Activated T-helper 17 cell treated with anti-CD3 and anti-CD28 coated beads, Interleukin-2, amount 50 U/mL, for 72 hours (primary cell): ENCODE measurements at places on chromosomes 6 and 20.
A peak's percentile ranks its signal among the peaks of the same experiment; 100 is the strongest.

- ATAC-seq, result no peak
Observed at GRCh38 chr6:27889628-27890444, 22.4 kb downstream of the OR2B2 start.

DNA sequence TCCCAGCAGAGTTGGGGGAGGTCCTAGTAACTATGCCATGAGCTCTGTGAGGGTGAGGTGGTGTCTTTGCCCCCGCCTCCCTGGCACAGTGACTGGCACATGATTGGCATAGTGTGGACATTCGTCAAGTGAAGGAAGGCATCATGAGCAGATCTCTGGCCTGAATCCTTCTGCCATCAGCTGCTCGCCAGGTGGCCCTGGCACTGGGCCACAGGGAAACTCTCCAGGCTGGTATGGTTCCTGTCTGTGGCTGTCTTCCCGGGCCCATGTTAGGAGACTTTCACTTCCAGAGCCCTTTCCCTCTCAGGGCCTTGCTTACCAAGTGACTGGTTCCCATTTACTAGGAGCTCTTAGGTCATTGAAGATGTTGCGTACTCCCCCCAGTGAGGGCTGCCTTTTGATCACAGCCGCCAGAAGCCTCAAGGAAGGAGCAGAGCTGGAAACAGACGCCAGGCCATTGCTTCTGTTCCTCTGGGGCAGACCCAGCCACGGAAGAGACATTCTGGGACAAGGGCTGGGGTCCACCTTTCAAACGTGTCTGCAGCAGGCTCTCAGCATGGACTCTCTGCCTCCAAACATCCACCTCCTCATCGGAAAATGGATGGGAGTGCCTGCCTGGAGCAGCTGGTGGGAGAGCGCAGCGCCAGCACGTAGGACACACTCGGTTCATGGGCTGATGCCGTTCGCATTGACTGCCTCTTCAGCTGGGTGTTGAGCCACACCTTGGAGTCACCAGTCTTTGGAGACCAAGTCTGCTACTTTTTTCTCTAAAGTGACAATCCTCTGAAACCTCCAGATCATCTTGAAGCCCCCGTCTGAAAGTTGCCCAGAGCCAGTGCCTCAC is 67.2 kb downstream of the PTPN1 start:
- ATAC-seq, result no peak

DNA sequence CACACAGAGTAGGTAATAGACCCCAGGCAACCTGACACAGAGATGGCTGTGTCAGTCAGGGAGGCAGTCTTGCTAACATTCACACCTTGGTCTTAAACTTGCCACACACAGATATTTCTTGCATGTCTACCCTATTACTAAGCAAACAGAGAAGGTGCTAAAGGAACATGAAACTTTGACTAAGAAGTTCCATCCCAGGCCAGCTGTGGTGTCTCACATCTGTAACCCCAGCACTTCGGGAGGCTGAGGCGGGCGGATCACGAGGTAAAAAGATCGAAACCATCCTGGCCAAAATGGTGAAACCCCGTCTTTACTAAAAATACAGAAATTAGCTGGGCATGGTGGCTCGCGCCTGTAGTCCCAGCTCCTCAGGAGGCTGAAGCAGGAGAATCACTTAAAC is 222.4 kb upstream of the JARID2 start:
- ATAC-seq, result peak; percentile 97

GRCh38 chr6:13526727-13527670 is 39.6 kb upstream of the GFOD1 start:
- ATAC-seq, result peak; percentile 24

- no peak for ATAC-seq
Observed at GRCh38 chr6:131164506-131164905, 29.2 kb downstream of the AKAP7 start.

- ATAC-seq, result no peak
Observed at GRCh38 chr20:44208770-44209169, 1.8 kb downstream of the OSER1 start.

DNA sequence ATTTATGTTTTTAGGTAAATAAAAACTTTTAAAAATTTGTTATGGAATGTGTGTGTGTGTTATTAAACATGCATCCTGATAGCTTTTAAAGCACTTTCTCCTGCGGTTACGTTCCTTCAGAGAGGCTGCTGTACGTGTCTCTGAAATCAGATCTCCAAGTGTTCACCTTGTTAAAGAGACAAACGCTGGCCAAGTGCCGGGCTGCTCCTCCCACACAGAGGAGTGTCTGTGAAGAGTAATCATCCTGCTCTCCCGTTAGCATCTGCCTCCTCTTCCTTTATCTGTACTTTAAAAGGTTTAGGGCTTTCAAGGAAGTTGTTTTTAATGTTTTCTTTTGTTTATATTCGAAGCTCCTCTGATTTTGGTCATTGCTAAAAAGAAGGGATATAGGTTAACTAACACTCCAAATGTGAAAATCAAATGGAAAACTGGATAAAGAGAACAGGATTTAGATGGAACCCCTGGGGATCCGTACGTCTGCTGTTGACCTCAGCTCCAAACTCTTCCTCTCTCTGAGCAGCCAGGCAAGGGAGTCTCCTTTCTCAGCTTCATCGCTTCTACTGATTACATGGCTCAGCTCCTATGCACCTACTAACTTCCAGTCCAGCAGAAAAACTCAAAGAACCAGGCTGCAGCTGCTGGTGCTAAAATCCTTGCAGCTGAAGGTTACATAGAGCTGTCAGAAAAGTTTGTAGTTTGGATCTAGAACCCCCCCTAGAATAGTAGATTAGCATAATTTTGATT is 20.0 kb downstream of the IRF4 start:
- ATAC-seq, result peak; percentile 22

DNA sequence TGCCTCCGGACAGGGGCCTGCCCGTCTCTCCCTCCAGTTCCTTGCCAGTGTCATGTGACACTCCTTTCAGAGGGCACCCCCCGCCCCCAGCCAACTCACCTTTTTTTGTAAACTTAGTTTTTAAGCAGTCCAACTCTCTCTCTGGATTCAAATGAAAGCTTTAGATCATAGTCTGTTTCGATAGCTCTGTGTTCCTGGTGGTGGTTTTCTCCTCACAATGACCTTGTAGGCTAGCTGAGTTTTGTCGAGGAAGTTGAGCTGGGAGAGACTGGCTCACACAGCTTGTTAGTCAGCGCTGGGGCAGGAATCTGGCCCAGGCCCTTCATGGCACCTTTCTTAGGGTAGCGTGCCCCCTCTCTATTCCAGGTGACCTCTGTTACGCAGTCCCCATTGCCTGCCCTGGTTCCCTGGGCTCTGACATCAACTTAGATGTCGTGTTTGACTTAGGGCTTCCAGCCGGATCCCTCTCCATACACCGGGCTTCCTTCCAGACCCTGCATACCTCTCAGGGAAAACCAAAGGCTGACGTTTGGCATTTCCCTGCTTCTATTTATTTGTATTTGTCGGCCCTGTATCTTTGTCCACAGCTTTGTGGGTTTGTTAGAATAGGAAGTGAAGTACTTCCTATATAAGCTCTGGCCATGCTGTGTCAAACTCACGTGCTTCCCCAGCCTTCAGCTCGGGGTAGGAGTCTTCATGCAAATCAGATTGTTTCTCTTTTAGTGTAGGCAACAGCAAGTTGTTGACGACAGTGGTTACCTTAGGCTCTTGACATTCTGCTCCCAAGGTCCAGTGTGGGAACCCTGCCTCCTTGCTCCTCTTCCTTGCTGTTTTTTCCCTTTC is 12.7 kb downstream of the IGF2R start:
- ATAC-seq, result peak; percentile 34

DNA sequence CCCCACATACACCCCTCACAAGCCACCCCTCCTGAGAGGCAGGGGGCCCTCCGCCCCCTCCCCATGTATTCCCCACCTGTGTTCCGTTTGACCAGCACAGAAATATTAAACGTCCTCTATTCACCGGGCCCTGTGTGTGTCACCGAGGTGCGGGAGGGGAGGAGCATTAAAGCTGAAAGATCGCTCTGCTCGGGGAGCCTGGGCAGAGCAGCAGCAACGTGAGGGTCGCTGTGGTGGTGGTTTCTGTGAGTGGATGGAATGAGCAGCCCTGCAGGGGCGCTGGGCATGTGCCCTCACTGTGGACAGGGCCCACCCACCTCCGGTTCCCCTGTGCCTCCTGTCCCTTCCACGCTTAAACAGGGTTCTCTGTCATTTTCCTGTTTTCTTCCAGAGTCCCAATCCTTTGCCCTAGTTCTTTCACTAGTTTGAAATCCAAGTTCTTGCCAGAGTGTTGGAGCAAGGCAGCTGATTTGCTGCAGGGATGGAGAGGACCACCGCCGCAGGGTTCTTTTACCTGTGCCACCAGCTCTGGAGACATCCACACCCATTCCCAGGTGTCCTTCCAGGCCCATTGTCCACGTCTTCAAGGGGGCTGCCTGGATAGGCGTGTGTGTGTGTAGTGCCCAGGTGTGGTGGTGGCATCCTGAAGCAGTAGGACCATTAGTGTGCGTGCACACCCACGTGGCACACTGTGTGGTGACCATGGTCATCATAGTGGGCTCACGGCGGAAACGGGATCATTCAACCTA is 37.6 kb upstream of the MDFI start:
- ATAC-seq, result no peak

- peak; percentile 47 for ATAC-seq
Observed at GRCh38 chr6:37369321-37370201, 15.8 kb downstream of the RNF8 start.

DNA sequence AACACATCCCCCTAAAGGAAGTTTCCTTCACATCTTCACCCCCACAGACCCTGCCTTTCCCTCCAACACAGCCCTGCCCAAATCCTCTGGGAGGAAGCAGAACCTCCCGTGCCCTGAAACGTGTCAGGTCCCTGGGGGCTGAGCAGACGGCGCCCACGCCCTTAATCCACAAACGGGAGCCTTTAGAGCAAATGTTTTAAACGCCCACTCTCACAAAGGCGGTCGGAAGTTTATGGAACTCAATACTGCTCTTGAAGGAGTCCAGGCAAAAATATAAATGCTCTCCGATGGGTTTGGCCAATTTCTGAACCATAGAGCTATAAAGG is 237.1 kb upstream of the AFDN start:
- ATAC-seq, result no peak

DNA sequence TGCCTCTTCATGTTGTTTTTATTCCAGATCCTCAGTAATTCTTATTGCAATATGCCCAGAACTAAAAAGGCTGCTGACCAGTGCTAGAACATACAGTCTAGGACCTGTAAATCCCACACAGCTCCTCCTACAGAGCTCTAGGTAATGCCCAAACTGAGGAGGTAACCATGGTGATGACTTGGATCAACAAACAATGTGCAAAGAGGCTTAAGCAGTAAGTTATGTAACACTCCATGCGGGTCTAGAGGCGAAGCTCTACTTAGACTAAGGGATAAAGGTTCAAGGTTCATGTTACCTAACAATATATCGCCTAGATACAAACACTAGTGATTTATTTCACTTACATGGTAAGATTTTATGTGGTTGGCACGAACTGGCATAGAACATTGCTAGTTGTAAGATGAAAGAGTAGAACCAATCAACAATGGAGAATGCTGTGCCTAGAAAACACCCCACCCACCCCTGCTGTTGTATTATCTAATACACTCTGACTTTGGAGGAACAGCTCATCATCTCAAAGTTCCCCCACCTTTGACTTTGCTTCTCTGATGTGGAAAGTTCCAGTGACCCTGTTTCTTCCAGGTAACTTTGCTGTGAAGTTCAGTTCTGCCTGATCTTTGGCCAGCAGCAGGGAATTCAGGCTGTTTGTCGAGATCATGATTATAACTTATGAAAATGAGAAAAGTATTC is 242.4 kb downstream of the ALDH8A1 start:
- ATAC-seq, result no peak

DNA sequence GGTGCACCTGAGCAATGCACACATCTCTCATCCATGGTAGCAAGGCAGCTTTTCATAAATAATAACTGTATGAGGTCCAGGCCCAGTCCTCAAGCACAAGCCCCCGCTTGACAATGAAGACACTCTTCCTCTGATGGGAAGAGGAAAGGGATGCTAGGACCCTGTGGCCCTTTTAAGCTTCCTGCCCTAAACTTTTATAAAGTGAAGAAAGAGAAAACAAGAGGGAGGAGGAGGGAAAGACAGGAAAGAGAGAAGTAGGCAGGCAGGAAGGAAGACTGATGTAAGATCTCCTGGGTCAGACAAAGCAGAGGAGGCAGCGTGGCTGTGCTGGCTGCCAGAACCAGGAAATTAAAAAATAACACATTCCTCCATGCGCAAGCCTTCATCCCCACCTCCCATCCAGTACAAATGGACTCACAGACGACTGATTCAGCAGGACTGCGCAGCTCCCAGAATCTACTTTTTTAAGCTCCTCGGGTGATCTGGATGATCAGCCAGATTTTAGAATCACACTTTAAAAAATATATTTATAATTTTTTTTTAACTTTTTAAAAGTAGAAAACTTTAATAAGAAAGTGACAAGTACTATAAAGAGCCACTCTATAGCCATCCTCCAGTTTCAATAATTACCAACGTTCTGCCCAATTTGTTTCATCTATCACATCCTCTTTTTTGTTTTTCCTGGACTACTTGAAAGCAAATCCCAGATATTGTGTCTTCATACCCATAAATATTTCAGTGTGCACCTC is 16.5 kb downstream of the TNFAIP3 start:
- ATAC-seq, result peak; percentile 49

DNA sequence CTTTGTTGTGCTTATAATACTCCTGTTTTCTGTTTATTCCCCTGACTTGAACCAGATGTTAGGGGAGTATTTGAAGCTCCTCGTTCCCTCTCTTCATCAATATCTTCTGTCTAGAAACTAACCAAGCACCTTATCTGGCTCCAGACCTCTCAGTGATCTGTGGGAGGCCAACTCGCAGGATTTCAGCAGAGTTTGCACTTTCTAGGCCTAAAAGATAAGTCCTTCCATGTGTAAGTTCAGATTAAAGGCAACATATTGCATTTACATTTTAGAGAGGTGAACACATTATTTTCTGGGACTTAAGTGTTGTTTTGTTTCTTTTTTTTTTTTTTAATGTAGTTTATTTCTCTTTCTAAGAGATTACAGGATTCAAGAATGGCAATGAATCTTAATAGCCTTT is 139.4 kb upstream of the AKAP12 start:
- no peak for ATAC-seq

DNA sequence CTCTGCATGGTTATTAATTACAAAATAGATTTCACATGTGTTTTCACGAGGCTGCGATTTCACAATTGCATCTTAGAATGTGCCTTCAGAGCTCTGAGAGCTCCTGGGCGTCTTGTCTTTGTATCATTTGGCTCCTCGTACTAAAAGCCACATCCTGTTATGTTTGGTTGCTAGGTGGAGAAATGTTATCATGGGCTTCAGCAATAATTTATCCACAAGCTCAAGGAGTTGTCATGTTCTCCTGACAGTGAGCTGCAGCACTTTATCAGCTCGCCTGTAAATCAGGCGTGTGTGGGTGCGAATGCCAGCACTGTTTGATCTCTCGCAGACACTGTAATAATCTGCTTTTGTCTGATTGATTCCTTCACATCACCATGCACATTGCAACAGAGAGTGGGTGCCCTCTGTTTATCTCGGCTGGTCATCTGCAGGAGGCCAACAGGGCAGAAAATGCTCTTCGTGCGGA is 218.6 kb upstream of the ZFP64 start:
- ATAC-seq, result peak; percentile 73

GRCh38 chr6:52590152-52590891 is 13.5 kb upstream of the TRAM2 start:
- no peak for ATAC-seq

DNA sequence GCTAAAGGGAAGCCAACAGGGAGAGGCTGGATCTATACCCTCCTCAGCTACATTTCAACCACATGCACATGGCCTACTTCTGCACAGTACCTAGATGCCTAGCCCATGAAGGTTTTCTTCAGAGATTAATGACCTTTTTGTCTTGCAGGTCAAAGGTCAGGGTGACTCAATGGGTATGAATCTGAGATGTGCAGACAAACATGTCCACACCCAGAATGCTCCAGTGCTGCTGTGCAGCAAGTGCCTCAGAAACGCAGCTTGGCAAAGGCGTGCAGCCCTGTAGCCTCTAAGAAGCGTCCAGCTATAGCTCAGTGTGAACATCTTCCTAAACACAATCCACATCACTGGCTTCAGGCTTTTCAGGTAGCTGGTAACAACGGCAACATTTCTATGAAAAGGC is 24.4 kb downstream of the MAP1LC3A start:
- no peak for ATAC-seq
